Neural crest cell (in vitro differentiated cells): ENCODE measurements at places on chromosomes 4 and X.

DNA sequence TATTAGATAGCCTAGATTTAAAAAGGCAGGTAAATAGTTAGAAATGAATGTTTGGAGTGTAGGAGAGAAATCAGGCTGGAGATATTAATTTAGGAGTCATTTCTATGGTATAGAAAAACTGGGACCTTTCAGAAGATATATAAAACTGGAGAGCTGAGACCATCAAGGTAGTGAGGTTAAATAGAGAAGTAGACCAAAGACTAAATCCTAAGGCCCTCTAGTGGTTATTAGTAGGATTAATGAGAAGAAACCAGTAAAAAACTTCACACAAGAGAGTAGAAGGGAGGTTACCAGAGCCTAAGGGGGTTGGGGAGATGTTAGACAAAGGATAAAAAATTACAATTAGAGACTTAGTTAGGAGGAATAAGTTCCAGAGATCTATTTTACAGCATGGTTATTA lies 351.0 kb upstream of the SPANXN1 start:
- no peaks in the 10 kb centered on the region for H3K36me3 ChIP-seq
- no peaks in the 10 kb centered on the region for H3K27me3 ChIP-seq
- no peaks in the 10 kb centered on the region for H3K4me1 ChIP-seq
- no peak for DNase-seq
- H3K4me3 ChIP-seq: no peak overlapping the region

DNA sequence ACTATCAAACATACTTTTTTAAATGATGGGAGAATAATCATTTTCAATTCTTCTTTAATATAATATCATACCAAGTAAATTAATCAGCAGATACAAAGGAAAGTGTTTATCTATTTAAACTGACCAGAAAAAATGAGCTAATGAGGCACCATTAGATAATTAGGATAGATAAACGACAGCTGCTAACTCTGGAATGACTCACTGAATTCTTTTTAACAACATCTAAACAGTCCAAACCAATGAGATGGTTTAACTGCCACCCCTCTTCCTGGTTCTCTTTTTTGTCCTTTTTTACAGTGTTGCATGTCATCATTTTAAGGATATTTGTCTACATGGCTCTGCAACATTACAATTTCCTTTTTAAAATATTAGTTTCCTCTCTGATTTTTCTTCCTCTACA lies 41.6 kb downstream of the UNC5C start:
- no peak overlapping the region for H3K4me3 ChIP-seq
- H3K36me3 ChIP-seq: no peaks in the 10 kb centered on the region
- no peak for DNase-seq
- peaks cover 47% of the 10 kb centered on the region for H3K4me1 ChIP-seq

- no peaks in the 10 kb centered on the region for H3K36me3 ChIP-seq
- H3K4me1 ChIP-seq: peaks cover 39% of the 10 kb centered on the region
- no peak overlapping the region for H3K4me3 ChIP-seq
Observed at GRCh38 chrX:17412692-17413091, 37.7 kb downstream of the NHS start.

- H3K36me3 ChIP-seq: no peaks in the 10 kb centered on the region
- no peak for DNase-seq
Observed at GRCh38 chr4:53189011-53189410, 176.8 kb downstream of the SCFD2 start.

DNA sequence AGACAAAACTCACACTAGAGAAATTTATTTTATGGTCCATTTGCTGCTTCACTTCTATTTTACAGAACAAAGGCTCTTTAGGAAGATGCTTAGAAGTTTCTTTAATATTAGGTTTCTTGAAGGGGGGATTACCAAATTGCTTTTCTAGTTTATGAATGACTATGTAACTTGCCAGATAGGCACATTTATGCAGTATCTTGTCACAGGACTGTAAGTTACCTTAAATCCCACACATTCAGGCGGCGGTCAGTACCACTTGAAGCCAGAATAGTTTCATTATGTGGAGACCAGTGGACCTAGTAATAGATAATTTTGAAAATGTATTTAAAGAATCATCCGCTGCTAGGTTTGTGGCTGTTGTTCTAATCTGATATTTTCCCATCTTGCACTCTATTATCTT lies 18.3 kb downstream of the RBBP7 start:
- DNase-seq: no peak
- peaks cover 38% of the 10 kb centered on the region for H3K36me3 ChIP-seq
- no peak overlapping the region for H3K27ac ChIP-seq
- H3K4me3 ChIP-seq: no peak overlapping the region

DNA sequence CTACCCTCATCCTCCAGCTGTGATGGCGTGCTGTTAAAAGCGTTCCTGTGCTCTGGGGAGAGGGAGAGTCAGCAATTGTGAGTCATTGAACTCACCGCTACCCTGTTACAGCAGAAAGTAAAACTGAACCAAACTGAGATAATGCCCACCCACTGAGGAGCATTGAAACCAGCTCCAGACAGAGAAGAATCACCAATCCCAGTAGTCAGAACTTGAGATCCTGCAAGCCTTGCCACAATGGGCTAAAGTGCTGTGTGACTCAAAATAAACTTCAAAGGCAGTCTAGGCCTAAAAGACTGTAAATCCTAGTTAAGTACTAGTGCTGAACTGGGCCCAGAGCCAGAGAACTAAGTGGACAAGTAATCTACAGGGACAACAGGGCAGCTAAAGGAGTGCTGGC lies 1394.2 kb upstream of the DIAPH2 start:
- no peak overlapping the region for H3K27ac ChIP-seq
- H3K36me3 ChIP-seq: no peaks in the 10 kb centered on the region
- H3K27me3 ChIP-seq: peaks cover 4% of the 10 kb centered on the region
- DNase-seq: no peak

DNA sequence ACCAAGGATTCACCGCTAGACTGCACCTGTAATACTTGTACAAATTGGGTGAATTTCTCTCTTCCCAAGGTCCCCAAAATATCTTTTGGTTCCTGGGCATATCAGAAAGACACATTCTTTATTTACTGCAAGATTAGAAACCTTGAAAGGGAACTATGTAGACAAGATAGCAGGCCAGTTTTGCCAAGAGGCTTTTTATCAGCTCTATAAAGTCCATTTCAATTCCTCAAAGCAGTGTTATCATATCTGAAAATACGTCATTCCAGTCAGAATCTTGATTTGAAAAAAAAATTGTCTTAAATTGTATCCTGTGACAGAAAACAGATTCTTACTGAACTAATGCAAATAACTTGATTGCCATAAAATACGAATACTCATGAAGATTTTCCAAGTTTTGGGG lies 37.0 kb upstream of the NSG1 start:
- DNase-seq: no peak
- no peaks in the 10 kb centered on the region for H3K36me3 ChIP-seq
- no peak overlapping the region for H3K4me3 ChIP-seq

GRCh38 chrX:69015156-69015555 lies 150.1 kb downstream of the PJA1 start:
- no peaks in the 10 kb centered on the region for H3K36me3 ChIP-seq

DNA sequence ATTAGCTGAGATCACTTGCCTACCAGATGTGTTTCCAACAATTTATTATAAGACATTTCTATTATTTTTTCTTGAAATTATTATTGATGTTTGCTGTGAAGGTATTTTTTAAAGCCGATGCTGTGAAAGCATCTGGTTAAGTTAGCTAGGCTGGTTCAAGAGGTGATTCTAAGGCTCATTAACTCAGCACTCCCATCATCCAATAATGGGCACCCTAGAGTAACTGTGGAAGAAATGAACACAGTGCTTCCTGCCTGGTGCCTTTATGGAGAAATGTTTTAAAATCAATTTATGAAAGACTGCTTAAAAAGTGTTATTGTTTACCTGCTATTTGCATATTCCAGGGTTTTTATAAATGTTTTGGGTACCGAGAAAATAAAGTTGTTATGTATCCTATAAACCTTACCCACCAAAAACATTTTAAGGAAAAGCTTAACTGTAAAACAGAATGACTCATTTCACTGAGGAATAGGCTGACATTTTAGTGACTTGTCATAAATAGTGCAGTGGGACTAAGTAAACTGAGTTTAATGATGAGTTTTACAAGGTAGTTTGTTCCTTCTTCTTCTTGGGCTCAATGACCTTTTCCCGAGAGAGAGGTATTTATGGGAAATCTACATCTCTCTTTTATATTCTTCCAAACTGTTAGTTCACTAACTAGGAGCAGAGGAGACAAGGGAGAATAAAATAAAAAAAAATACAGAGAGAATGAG lies 310.0 kb upstream of the AADAT start:
- no peak overlapping the region for H3K4me3 ChIP-seq
- no peaks in the 10 kb centered on the region for H3K27me3 ChIP-seq
- H3K36me3 ChIP-seq: no peaks in the 10 kb centered on the region

DNA sequence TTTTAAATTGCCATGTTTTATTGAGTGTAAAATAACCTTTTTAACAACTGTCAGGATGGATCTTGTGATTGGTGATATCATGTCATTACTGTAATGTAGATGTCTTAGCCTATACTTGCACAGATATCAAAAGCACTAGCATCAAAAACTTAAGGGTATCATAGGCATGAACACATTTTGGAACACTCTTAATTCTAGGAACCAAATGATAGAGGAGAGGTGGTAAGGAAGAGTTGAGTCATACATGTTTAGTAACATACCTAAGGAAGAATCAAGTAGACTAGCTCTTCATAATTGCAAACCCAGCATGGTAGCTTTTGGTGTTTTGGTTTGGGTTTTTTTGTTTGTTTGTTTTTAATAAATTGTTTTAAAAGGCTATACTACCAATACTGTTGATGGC lies 43.4 kb downstream of the SMARCAD1 start:
- H3K36me3 ChIP-seq: peaks cover 15% of the 10 kb centered on the region
- DNase-seq: no peak
- no peak overlapping the region for H3K27ac ChIP-seq
- no peaks in the 10 kb centered on the region for H3K27me3 ChIP-seq

GRCh38 chrX:150599226-150599625 lies 30.8 kb downstream of the MTM1 start:
- H3K27me3 ChIP-seq: no peaks in the 10 kb centered on the region
- peaks cover 22% of the 10 kb centered on the region for H3K36me3 ChIP-seq
- no peak overlapping the region for H3K4me3 ChIP-seq
- DNase-seq: no peak
- no peak overlapping the region for H3K27ac ChIP-seq

DNA sequence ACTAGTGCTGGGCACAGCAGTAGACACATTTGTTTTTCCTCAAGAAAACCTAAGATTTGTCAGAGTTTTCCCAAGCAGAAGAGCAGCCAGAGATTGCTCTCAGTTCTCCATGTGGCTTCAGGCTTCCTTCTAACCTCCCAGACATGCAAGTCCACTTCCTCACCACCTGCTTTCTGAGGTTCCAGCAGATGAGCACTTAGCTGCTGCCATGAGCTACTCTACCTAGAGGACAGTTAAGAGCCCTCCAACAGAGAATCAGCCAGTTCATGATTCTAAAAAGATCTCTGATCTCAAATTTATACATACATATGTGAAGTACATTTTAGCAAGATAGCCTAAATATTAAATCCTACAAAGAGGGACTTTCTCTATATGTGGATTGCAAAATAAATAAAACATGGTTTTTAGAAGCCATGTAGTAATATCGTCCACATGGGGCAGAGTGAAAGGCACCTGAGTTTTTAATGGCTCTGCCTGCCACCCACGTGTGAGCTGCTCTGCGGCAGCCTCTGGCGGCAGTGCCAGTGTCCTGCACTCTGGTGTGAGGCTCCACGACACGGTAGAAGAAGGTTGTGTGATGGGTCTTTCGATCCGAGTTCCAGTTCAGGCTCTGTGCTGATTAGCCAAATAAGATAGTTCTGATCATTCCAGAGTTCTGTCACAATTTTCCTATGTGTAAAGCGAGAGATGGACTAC lies 10.3 kb downstream of the CYP4V2 start:
- no peaks in the 10 kb centered on the region for H3K27me3 ChIP-seq
- no peak overlapping the region for H3K4me3 ChIP-seq
- H3K36me3 ChIP-seq: peaks cover 12% of the 10 kb centered on the region
- no peak overlapping the region for H3K27ac ChIP-seq
- no peak for DNase-seq

- no peaks in the 10 kb centered on the region for H3K27me3 ChIP-seq
- H3K4me1 ChIP-seq: peaks cover 7% of the 10 kb centered on the region
- H3K36me3 ChIP-seq: peaks cover 11% of the 10 kb centered on the region
- no peak overlapping the region for H3K4me3 ChIP-seq
- DNase-seq: no peak
- H3K27ac ChIP-seq: no peak overlapping the region
Observed at GRCh38 chr4:158858410-158859199, 89.8 kb downstream of the FNIP2 start.

GRCh38 chr4:77010841-77011354 lies 61.3 kb downstream of the SEPTIN11 start:
- peaks cover 34% of the 10 kb centered on the region for H3K36me3 ChIP-seq
- H3K27ac ChIP-seq: no peak overlapping the region
- no peaks in the 10 kb centered on the region for H3K27me3 ChIP-seq
- DNase-seq: no peak

DNA sequence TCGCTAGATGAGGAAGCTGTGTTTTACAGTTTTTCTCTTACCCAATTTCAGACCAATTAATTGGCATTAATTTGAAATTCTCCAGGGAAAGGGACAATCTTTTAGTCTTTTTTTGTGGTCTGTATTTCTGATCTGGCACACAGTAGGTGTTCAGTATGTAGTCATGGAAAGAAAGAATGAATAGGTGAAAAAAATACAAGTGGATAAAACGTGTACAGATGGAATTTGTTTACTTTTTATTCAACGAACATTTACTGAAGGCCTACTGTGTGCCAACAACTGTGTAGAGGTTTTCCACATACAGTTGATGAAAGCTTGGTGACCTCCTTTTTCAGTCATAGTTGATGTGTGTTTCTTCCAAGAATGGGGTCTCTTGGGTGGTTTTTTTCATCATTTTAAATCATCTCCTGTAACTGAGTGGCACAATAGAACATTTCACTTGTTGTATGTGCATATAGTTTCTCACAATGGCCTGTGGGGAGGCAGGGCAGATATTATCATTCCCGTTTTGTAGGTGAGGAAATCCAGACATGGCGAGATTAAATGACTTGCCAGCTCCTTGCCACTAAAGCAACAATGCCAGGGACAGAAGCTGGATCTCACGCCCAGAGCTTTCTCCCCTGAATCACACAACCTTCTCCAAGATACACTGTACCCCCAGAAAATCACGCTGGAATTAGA lies 102.4 kb downstream of the CEP135 start:
- peak overlapping the region; percentile 29 for H3K4me3 ChIP-seq
- H3K36me3 ChIP-seq: no peaks in the 10 kb centered on the region
- DNase-seq: no peak
- H3K4me1 ChIP-seq: peaks cover 53% of the 10 kb centered on the region

GRCh38 chr4:7361280-7361895 lies 73.3 kb downstream of the PSAPL1 start:
- peaks cover 5% of the 10 kb centered on the region for H3K27me3 ChIP-seq
- H3K36me3 ChIP-seq: no peaks in the 10 kb centered on the region
- no peak for DNase-seq
- H3K27ac ChIP-seq: no peak overlapping the region
